ENCODE measurements at places on chromosomes 16 and 17.

GRCh38 chr16:58499615-58500351 is at the start of gene NDRG4:
Gene NDRG4, plus strand, starts transcription at chr16:58500143. Its CDS starts 106 bp downstream, at chr16:58500249.
- DNase-seq: peak; percentile 67

DNA sequence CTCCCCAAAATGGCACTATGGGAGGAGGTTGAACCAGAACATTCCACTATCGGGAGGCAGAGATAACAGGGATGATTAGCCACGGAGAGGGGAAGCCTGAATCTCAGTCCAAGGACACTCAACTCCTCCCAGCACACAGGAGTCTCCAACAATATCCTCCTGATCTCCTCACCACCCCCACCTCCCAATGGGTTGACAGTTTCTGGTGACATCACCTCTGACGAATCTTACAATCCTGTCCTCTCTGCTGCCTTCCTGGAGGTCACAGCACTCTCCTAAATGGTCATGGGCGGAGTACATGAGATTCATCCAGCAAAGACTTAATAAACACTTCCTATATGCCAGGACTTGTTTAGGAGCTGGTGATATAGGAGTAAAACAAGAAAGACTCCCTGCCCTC is 80.9 kb downstream of the SLC6A2 start:
- DNase-seq: no peak

- no peak for DNase-seq
Observed at GRCh38 chr17:57524839-57525568, 220.1 kb downstream of the CCDC182 start.

DNA sequence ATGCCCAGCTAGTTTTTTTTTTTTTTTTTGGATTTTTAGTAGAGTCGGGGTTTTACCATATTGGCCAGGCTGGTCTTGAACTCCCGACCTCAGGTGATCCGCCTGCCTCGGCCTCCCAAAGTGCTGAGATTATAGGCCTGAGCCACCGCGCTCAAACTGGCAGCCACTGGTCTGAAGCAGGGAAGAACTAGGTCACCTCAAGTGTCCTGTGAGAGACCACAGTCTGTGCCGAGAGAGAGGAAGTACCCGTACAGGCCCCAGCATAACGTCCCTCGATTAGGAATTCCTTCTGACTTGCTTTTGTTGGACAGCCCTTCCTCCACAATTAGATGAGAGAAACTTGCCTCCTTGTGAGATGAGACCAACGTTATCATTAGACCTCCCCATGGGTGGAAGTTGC is 13.7 kb upstream of the CD300E start:
- DNase-seq: no peak

DNA sequence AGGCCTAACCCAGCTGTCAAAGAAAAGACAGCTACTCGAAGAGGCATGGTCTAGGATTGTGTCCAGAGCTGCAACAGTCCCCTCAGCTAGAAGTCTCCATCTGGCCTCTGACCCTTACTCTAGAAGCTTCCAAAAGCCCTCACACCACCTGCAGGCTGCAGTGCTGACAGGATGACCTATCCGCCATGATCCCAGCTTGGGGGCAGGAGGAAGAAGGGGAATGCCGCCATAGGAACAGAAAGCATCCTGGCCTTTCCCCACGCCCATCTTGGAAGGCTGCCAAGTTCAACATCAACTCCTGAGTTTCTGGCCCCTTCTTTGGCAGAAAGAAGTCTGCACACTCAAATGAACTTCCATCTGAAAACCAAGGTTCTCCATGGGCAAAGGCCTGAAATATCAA is 3.1 kb upstream of the KRT36 start:
- no peak for DNase-seq
